Stimulated activated CD4-positive, alpha-beta T cell treated with anti-CD3 and anti-CD28 coated beads, Interleukin-2, amount 100 ng/mL, for 48 hours (primary cell): ENCODE measurements at places on chromosomes 4 and X.

- DNase-seq, result no peak
These were observed 811 bp downstream of the SRD5A3 start for GRCh38 chr4:55346851-55347255.

GRCh38 chr4:152028131-152028530 lies 267.3 kb upstream of the GATB start:
- no peak for DNase-seq

DNA sequence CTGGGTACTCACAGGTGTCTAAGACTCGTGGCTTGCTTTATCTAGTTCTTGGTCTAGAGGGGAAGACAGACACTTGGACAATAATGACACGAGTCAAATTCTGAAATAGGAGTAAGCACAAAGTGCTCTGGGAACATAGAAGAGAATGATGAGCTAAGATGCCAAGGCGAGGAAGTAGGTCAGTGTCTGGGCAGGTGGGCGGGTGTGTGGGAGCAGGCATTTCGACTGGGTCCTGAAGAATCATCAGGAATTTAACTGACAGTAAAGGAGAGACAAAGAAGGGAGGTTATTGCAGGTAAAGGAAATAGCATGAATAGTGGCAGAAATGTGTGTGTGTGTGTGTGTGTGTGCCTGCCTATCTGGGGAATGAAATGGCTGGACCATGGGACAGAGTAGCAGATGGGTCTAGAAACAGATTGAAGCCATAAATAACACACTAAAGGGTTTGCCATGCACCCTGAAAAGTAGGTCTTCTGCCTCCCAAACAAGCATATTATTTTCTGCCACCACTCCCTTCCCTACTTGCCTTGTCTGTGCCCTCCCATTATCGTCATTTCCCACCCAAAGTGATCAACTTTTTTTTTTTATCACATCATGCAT lies 58.4 kb upstream of the SLC25A43 start:
- DNase-seq, result no peak

- no peak for DNase-seq
These were observed 12.8 kb downstream of the SCD5 start for GRCh38 chr4:82785611-82786400.

GRCh38 chrX:122119361-122119760 lies 1064.7 kb upstream of the GRIA3 start:
- DNase-seq, result no peak

DNA sequence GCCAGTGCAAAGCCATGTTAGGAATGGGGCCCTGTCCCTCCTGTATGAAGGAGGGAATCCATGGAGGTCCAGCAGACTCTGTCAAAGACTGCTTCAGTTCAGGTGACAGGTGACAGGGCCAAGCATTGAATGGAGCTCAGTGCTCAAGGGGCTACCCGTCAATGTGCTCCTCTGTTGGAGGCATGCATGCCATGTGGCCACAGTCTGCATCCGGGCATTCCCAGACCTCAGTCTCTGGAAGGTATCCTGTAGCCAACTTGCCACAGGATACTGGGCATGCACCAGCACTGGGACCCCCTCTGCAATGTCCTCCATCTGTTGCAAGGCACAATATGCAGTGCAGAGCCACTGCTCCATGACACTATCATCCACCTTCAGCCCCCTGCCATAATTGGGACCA lies 136.1 kb upstream of the GATB start:
- no peak for DNase-seq

GRCh38 chr4:157225096-157225495 lies 4.6 kb downstream of the GRIA2 start:
- no peak for DNase-seq

- no peak for DNase-seq
These were observed 100.3 kb upstream of the DDIT4L start for GRCh38 chr4:100290585-100290984.

GRCh38 chr4:148790691-148791090 lies 348.5 kb upstream of the NR3C2 start:
- no peak for DNase-seq
